ENCODE measurements at places on chromosomes 2 and 18.

GRCh38 chr18:63834471-63835113, 52.9 kb upstream of the SERPINB2 start:
- no peak for DNase-seq

GRCh38 chr18:55334875-55335274, 253.1 kb downstream of the TCF4 start:
- no peak for DNase-seq

GRCh38 chr2:218839430-218839829, 7.8 kb upstream of the PRKAG3 start:
- DNase-seq = no peak

GRCh38 chr2:234286956-234287355, 209.9 kb downstream of the ARL4C start:
- DNase-seq = no peak

DNA sequence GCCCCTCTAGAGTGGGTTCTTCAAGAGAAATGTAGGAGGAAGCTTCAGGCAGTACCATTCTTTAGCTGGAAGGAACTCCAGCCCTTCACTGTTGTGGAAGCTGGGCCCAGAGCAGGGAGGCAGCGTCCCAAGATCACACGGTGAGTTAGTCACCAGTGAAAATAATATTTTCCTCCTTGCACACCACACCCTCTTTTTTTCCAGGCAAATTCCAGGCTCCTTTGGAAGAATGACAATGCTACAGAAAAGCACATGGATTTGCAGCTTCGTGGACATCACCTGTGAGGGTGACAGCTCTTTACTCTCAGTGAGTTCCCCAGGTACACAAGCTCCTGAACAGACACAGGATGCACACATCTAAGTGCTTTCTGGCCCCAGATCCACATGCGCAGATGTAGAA, 157.1 kb downstream of the COL6A3 start:
- no peak for DNase-seq

- DNase-seq = no peak
These were observed 38.7 kb upstream of the GLS start for GRCh38 chr2:190841707-190842505.

GRCh38 chr18:36396190-36396589, 98.7 kb downstream of the FHOD3 start:
- DNase-seq = no peak

- DNase-seq = no peak
These were observed 17.2 kb upstream of the MAL start for GRCh38 chr2:95008306-95008705.

GRCh38 chr18:22563164-22563583, 145.5 kb upstream of the CTAGE1 start:
- DNase-seq = no peak

DNA sequence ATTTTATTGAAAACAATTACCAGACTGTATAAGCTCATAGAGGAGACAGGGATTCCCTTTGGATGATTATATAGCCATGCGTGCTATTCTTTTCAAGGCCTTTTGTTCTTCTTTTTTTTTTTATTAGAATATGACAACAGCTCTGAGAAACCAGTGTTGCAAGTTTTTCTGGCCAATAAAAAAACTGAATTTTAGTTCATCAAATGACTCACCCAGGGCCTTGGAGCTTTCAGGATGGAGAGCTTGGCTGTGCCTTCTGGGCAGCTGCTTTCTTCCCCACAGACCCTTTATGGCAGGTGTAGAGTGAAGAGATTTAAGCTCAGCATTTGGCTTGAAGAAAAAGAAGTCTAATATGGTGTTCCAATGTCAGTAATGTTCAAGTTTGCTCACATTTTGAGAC, 497.9 kb upstream of the FANCL start:
- DNase-seq = no peak

DNA sequence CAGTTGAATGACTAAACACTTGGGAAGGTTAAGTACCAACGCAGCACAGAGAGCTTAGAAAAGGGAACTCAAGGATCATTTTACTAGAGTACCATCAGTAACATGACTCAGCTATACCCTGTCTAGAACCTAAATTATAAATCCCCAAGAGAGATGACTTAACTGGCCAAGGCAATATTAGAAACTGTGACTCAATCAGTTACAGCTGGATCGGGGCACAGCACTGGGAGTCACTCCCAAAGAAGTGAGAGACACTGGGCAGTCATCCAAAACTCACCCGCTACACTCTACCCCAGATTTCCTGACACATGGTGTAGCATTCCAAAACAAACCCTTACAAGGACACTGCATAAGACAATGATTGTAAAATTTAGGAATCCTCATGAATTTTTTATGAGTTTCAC, 17.7 kb downstream of the IWS1 start:
- no peak for DNase-seq

DNA sequence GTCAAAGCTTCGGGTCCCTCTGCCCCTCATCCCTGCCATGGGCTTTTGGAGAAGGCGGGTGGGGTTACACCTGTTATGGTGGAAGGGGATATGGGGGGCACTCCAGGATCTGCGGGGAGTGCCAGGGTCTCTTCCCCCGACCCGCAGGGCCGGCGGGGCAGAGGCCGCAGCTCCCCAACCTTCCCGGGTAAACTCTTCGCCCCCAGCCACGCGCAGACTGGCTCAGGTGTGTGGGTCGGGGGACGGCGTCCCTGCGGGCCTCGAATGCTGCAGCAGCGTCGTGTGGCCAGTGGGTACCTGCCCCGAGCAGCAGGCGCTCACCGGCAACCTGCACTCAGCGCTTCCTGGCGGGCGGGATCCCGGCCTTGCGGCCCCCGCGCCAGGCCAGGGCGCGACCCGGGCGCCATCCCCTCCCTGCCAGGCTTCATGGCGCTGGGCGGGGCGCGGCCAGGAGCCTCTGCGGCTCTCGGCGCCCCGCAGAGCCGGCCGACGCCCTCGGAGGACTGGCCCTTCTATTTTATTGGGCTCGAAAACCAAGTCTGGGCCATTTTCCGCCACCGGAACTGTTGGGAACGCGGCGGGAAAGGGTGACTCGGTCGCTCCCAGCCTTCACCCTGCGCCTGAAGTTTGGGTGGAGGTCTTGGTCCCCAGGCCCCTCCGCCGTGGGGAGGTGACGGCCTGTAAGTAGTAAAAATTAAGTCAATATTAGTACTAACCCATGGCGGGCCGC, 4.5 kb downstream of the GBX2 start:
- no peak for DNase-seq

DNA sequence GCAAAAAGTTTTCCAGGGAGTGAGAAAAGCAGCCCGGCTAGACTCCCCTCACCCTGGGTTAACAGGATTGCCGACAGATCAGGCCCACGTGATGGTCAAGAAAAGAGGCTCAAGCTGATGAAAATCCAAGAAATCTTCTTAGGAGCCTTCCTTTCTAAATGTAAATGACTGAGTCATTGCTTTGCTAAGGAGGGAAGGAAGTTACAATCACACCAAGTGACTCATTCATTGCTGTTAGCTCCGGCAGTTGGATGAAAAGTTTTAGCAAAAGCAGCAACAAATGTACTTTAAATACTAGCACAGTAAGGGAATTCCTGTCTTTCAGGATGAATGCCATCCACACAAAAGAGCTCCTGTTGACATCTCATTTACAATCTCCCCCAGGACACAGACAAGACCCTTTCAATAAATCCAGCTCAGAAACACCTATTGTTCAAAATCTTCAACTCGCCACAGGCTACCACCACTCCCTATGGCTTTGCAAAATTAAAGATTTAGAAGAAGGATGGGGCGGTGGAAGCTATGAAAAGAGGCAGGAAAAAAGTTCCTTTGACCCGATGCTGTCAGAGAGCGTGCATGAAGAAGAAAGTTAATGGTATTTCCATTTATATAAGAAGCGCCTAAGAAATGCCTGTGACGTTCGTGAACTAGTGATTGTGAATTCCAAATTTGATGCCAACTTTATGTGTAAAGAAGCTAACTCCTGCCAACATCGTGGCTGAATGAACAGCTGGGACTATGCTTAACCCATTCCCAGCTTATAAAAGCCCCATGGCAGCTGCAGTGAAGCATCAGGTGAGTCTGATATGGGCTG, 153.7 kb downstream of the TGIF1 start:
- peak; percentile 60 for DNase-seq

DNA sequence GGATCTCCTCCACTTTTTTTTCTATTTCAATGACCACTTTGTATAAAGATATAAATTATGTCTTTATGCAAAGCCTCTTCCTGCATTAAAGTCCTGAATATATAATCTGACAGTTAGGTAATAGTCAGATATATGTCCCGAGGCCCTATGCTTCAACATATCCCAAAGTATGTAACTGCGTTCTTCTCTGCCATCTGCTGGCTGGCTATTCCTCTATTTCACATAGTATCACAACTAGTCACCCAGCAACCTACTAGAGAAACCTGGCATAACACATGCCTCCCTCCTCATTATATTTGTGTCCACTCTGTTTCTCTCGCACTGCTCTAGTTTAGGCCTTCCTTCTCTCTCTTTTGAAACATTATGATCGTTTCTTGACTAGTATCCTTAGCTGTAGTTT, 640.8 kb downstream of the DPP10 start:
- no peak for DNase-seq

- no peak for DNase-seq
These were observed 304.3 kb downstream of the HRH4 start for GRCh38 chr18:24764766-24765165.

DNA sequence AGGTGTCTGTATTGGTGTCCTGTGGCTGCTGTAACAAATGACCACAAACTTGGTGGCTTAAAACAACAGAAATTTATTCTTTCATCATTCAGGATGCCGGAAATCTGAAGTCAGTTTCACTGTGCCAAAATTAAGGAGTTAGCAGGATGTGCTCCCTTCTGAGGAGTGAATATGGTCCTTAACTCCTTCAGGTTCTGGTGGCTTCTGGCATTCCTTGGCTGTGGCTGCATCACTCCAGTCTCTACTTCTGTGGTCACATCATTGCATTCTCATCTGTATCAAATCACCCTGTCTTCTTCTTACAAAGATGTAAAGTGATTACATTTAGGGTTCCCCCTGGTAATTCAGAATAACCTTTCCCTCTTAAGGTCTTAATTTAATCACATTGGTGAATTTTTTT, 12.6 kb downstream of the GPD2 start:
- no peak for DNase-seq

GRCh38 chr2:189578272-189578950, 2.2 kb downstream of the SLC40A1 start:
- no peak for DNase-seq

DNA sequence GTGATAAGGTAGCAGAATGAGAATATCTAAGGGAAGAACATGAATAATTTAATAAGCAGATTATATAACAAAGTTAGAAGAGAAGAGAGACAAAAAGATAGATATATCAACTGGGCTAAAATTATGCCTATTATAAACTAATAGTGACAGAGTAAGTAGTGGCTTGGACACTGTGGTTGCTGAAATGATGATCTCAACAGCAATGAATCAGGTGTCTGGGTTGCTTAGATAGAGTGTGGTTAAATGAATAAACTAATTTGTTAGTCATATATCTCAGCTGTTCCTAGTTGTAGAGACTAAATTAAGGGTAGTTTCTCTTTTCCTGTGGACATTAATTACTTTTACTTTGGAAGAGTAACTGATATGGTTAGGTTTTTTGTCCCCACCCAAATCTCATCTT, 1485.4 kb upstream of the CELF4 start:
- DNase-seq = no peak

DNA sequence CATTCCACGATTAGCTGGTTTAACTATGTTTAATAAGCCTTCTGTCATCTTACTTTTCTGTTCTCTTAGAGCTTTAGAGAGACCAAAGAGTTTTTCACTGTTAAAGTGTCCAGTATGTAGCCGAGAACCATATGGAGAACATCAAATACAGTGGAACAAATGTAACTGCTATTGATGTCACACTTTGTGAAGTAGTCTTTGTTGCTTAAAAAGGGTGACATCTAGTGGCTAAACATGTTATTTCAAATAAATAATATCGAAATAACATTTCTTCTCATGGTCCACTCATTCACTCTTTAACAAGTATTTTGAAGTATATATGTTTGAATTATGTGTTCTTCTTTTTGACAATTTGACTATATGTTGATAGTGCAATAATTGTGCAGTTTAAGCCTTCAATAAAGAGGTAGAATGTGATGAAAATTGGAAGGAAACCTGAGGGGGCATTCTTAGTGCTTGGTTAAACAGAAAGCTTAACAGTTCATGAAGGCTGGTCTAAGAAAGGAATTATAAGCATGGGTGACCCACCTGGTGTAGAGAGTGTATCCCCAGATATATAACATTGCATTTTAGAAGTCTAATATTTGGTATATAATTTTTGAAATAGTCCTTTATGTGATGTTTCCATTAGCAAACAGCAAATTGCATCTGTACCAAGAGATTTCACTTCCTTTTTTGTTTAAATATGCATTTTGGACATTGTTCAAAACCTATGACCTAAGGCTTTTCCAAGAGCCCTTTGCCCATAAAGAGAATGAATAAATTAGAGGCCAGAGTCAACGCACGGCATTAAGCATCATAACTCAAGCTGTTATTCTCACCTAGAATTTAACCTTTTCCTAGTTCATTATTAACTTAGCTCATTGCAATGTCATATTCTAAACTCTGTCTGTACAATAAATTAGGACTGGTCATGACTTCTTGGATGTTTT, 112.1 kb downstream of the KYNU start:
- DNase-seq = no peak

GRCh38 chr18:55237660-55238059, 278.4 kb upstream of the CCDC68 start:
- DNase-seq = no peak

DNA sequence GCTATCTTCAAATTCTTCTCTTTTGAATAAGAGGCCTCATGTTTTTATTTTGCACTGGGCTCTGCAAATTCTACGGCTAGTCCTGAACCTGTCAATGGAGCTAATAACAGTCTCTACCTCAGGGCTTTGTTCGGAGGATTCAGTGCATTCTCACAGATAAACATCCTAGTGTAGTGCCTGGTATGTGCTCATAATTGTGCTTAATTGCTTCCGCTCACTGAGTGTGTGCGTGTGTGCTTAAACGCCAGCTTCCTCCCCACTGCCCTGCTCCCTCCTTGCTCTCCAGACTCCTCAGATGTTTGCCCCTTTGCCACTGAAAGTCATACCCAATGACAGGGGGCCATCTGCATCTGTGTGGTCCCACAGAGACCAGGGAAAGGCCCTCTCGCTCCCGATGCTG, 6.7 kb downstream of the GYPC start:
- no peak for DNase-seq

- DNase-seq = no peak
These were observed 465 bp upstream of the PLEKHA3 start for GRCh38 chr2:178479758-178480226.

GRCh38 chr2:206920310-206920709, 19.0 kb upstream of the CPO start:
- no peak for DNase-seq

DNA sequence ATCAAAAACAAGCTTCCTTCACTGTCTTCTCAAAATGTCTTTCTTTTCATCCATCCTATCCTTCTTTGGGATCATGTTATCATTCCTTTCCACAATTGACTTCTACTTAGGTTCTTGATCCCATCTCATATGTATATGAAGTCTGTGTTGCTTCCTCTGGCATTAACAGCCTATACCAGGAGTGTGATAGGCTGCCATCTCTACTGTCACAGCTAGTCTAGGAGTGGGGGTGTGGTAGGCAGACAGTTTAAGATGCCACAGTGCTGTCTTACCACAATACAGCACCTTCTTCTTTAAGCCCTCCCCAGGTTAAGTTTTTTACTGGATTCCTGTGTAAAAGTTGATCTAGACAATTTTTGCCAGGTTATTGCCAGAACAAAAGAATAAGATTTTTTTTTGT, 3.7 kb upstream of the HTR2B start:
- no peak for DNase-seq

GRCh38 chr18:35688757-35689156, 107.2 kb downstream of the GALNT1 start:
- DNase-seq = no peak

All from stimulated activated effector memory CD8-positive, alpha-beta T cell treated with anti-CD3 and anti-CD28 coated beads, Interleukin-12 subunit alpha, Interleukin-12 subunit beta, amount 100 ng/mL, for 72 hours (primary cell).